Thyroid gland (tissue), 4 donors: ENCODE measurements at places on chromosomes 1 and 21.

GRCh38 chr1:41784531-41785274 is 134.0 kb downstream of the HIVEP3 start:
- DNase-seq: no peak

GRCh38 chr1:59143133-59143487 is 153.8 kb upstream of the FGGY start:
- no peak for DNase-seq

DNA sequence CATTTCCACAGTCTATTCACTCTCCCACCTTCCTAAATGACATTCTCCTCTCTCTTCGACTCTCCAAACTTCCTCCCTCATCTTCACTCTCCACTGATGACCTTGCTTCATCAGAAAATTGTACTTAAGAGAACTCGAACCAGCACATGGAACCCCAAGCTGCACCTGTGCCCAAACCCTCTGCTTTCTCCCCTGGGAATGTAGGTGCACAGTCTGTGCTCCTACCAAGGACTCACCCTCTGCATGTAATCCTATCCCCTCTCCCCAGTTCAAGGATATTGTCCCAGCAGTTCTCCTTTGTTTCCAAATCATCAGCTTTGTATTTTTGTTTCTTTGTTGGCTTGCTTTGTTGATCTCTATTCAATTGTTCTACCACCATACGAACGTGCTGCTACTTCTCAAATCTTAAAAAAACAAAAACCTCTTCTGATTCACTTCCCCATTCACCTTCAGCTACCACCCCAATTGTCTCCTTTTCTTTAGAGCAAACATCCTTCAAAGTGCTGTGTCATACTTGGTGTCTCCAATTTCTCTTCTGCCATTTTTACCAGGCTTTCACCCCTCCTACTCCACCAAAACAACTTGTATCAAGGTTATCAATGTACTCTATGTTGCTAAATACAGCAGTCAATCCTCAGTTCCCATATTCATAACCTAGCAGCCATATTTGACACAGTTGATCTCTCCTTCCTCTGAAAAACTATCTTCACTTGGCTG is 26.8 kb downstream of the RAB3B start:
- DNase-seq: no peak

- no peak for DNase-seq
Measured at GRCh38 chr1:23419180-23419579, 5.4 kb downstream of the TCEA3 start.

GRCh38 chr1:192506741-192507155 is 68.8 kb upstream of the RGS1 start:
- DNase-seq: no peak

- no peak for DNase-seq
Measured at GRCh38 chr1:68141071-68142021, 90.9 kb upstream of the DIRAS3 start.

- DNase-seq: no peak
Measured at GRCh38 chr1:153746174-153746573, 18.3 kb downstream of the INTS3 start.

DNA sequence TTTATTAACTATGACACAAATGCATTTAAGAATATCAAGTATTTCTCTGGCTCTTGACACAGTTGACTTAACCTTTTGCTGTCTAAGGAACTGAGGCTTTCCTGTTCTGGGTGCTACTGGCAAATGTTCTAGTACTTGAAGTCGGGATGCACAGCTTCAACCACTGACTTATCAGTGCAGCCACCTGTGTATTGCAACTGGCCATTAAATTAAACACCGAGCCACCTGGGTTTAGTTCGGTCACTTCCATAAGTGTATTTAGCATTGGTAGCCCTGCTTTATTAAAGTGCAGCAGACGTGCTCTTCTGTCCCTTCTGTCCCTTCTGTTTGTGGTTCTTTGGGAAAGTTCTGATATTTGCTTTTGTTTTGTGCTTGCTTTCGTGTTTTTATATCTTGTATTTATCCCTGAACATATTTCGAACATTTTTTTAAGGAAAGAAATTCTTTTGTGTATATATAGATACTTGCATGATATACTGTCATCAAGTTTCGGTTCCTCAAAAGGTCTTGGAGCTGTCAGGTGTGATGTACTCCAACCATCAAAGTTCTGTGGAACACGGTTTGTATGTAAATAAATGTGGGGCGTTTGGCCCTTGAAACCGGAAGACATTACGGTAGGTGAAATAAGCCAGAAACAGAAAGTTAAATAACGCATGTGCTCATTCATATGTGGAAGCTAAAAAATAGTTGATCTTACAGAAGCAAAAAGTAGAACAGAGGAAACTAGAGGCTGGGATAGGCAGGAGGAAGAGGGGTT is 297.9 kb upstream of the GREM2 start:
- DNase-seq: no peak

DNA sequence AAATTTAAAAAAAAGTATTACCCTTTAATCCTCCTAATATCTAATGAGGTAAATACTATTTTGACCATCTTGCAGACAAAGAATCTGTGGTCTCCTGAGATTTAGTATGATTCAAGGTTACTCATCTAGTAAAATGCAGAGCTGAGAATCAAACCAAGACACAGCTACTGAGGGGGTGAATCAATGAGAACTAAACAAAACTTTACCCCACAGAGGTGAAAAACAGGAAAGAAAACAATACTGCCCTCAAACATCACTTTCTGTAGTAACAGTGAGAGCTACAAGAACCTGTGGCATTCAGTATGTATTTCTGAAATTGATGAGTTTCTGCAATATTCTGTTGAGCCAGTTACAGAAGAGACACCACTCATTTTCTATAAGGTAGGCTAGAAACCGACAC is 85.1 kb downstream of the JAK1 start:
- no peak for DNase-seq

GRCh38 chr1:201349092-201349491 is 28.4 kb downstream of the TNNT2 start:
- DNase-seq: no peak

- DNase-seq: peak; percentile 99
Measured at GRCh38 chr1:10736634-10737586, 59.5 kb downstream of the CASZ1 start.

DNA sequence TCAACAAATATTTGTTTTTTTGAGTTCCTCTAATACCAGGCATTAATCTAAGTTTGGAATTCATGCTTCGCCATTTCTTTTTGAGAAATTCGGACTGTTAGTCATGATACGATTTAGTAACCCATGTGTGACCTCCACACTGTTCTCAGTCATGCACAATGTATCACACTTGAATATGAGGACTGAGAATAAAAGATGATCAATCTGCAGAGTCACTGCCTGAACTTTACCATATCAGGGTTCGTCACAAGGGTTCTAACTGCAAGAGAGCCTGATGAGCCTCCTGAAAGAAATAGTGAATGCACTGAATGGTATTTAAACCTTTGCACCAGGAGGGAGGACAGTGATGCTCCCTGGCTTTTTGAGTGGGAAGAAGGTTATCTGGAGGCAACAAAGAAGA is 10.9 kb upstream of the FASLG start:
- no peak for DNase-seq

DNA sequence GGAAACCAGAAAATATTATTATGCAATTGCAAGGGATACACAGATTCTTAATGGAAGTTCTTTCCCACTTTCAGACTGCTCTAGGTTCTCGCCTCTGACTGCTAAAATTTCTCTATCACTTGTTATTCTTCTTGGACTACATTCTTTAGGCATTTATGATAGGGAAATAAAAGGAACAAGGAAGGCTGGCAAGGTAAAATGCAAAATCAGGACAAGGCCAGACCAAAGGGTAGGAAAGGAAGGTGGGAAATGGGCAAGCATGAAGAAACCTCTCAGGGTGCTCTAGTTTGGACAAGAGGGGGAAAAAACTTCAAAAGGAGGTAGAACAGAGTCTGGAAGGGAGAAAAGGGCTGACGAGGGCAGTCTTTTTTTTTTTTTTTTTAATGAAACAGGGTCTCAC is 26.2 kb downstream of the UROD start:
- no peak for DNase-seq

DNA sequence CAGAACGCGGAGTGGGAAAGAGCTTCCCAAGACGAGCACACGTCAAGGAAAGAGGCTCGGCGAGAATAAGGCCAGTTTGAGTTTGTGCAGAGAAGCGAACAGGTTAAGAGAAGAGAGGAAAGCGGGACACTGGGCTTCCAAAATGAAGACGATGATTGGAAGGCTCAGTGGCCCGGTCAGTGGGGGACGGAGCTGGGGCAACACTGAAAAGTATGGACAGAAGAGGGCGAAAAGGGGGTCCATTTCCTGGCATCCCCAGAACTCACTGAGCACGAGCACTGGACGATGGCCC is 258 bp downstream of the CCT3 start:
- DNase-seq: no peak

DNA sequence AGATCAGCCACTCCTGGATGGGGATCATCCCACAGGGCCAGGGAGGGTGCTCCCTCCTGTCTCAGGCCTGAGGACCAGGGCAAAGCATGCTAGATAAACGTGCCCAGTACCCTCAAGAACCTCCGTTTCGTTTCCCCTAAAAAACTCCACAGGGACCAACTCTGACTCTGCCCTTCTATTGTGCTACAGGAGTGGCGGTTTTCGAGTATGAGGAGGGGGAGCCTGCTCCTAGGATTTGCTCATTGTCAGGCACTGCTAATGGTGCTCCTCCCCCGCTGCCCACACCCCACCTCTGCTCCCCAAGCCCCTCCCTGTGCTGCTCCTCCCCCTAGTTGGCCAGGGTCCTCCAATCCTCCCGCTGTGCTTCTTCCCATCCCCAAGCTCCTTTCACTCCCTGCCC is 32.0 kb downstream of the PGBD5 start:
- no peak for DNase-seq

DNA sequence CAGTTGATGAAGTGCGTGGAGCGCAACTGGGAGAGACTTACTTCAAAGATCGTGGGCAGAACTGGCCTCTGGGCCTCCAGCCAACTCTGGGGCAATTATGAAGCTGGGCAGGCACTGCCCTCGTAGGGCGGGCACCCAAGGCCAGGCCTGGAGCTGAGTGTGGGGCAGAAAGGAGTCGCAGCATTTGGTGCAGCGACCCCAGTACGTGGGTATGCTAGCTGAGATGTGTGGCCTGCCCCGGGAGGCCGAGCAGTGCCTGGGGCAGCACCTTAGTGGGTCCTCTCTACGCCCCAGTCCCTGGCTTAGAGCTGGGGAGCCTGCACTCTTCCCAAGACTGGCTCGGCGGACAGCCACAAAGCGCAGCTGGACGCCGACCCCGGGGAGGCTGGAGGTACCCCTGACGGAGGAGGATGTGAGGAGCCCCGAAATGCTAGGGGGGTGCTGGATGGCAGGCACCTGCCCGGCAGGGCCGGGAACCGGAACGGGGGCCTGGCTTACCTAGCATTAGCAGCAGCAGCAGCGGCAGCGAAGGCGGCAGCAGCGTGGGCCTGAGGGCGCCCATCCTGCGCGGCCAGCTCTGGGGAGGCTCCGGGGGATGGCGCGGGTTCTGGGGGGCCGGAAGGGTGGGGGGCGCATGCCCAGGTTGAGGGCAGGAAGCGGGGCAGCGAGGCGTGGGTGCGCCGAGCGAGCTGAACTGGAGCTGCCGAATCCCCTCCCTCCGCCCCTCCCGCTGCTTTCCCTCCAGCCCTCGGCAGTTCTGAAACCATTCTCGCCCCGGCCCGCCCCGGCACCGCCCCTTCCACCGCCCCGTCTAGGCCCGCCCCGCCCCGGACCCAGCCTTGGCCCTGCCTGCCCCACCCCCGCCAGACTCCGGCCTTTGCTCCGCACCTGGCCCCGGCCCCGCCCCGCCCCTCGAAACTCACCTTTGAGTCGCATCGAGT is at the start of gene IGSF8:
Gene IGSF8, minus strand, starts transcription at position 709 of the 941 bp plus-strand sequence. Its CDS starts 147 bp downstream, at position 562.
- DNase-seq: peak; percentile 94

GRCh38 chr21:38920631-38921398 is 115.1 kb downstream of the ETS2 start:
- DNase-seq: peak; percentile 35

DNA sequence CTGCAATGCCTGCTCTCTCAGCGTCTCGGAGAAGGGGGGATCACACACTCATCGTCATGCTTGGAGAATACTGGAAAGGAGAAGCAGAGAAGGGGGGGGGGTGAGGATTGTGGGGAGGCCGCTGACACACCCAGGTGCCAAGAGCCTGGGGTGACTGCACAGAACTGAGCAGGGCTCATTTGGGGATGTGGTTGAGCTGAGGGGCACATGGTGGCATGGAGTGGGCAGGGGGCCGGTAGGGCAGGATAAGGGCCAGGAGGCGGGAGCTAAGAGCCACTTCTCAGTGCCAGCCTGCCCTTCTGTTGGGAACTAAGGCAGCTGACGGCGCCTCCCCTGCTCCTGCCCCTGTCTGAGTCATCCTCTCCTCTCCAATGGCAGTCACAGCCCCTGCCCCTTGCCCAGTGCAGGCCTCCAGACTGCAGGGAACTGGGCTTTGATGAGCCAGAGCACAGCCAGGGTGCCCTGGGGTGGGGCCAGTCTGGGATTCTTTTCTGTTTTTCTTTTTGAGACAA is 27.2 kb downstream of the MRPL37 start:
- peak; percentile 79 for DNase-seq
